Colonic mucosa (tissue), 4 donors: ENCODE measurements at places on chromosomes 12 and 14. TPM values are rescaled to one million over a fixed set of nuclear protein-coding genes. Genes with fewer than 3 reads are reported as not detected.

TRIM9 gene
- 0.49 TPM for total RNA-seq

NCAPD2 gene
- 35.9 TPM for total RNA-seq

LYZ gene
- 20.6 TPM for total RNA-seq

ANKRD52 gene
- 39.3 TPM for total RNA-seq

GARIN6 gene
- not detected for total RNA-seq
